HFF-Myc (cell line): ENCODE measurements at places on chromosomes 6 and 20.

DNA sequence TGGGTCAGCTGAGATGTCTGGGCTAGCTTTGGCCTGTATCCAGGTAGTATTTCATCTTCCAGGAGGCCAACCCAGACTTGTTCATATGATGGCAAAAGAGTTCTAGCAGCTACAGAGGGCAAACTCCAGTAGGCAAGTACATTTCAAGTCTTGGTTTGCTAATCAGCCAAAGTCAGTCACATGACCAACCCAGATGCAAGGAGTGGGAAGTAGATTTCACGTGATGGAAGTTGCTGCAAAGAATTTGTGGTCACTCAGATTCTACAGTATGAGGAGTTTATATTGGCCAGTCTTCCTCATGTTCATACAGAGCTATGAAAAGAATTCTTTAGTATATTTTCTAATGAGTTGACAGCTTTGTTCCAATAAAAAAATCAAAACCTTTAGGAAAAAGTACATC lies 101.8 kb downstream of the PHACTR1 start:
- DNase-seq: no peak

- DNase-seq: no peak
Measured at GRCh38 chr6:160259598-160259997, 977 bp upstream of the SLC22A2 start.

GRCh38 chr6:52176550-52176949 lies 9.6 kb upstream of the IL17A start:
- no peak for DNase-seq

GRCh38 chr6:79431537-79431933 lies 105.7 kb downstream of the LCA5 start:
- DNase-seq: no peak

GRCh38 chr6:165662041-165662748 lies 846 bp downstream of the PDE10A start:
- DNase-seq: no peak

DNA sequence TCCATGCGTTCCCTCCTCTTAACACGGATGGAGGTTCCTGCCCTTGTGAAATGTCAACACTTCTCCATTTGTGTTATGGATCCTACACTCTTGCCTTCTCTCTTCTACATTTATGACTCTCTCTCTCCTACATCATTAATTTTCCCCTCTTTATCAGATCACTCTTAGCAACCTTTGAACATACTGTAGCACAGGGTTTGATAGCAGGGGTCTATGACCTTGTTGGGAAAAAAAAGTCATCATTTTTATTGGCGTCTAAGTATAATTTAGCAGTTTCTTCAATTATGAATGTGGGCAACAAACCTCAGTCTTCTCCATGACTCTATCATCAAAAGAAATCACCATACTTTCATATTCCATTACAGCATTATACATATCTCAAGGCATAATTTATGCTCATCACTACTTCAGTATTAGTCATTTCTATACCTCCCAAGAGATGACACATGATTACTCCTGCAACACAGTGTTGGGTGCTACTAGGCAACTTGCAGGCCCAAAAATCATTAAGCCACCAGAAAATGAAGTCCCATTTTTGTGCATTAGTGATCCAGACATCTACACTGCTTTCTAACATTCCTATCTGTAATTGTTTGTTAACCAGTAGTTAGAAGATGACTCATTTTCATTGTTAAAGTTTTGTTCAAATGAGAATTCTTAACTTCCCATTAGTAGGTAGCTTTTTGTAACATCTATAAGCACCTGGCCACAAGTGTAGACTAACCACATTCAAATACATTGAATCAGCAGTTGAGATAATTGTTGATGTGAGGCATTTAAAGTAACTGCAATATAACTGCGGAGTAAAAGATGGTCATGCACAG lies 9.5 kb downstream of the CYP39A1 start:
- no peak for DNase-seq

DNA sequence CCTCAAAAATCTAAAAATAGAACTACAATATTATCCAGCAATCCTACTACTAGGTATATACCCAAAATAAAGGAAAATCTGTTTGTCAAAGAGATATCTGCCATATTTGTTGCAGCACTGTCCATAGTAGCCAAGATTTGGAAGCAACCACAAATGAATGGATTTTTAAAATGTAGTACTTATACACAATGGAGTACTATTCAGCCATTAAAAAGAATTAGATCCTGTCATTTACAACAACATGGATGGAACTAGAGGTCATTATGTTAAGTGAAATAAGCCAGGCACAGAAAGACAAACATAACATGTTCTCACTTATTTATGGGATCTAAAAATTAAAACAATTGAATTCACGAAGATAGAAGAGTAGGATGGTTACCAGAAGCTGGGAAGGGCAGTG lies 135.7 kb upstream of the CCDC28A start:
- DNase-seq: no peak

- DNase-seq: no peak
Measured at GRCh38 chr6:102356170-102356569, 962.7 kb downstream of the GRIK2 start.

GRCh38 chr6:73024598-73024997 lies 200.7 kb downstream of the KHDC1L start:
- no peak for DNase-seq

DNA sequence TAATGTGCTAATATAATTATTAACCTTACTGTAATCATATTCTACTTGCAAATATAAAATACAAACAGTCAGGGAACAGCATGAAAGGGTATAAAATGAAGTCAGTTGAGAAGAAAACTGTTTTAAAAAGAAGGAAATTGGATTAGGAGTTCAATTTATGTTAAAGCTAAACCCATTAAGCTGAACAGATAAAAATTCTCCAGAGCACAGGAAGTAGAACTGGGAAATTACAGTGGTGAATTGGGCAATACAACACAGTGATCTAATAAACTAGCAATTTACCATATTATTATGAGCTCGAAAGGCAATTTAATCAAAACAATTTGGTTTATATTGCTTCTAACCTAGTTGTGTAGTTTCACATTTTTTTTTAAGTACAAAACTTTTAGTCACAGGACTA lies 407.4 kb upstream of the RGS17 start:
- no peak for DNase-seq

DNA sequence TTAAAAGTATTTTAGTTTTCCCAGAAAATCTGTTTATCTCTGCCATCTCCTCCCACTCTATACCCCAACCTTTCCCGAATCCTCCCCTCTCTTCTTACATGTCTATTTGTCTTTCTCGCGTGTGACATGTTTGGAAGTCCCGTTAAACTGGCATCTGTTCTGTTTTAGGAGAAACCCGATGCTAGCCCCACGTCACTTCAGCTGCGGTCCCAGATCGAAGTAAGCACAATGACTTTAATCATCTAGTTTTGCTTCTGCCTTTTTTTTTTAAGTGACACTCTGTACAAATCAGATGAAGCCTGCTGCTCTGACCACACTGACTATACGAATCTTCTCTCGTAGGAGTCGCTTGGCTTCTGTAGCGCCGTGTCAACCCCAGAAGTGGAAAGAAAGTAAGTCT lies 97.4 kb downstream of the SASH1 start:
- no peak for DNase-seq

GRCh38 chr6:83891586-83891985 lies 32.1 kb downstream of the CYB5R4 start:
- no peak for DNase-seq

- no peak for DNase-seq
Measured at GRCh38 chr6:167811040-167811439, 15.7 kb upstream of the AFDN start.

DNA sequence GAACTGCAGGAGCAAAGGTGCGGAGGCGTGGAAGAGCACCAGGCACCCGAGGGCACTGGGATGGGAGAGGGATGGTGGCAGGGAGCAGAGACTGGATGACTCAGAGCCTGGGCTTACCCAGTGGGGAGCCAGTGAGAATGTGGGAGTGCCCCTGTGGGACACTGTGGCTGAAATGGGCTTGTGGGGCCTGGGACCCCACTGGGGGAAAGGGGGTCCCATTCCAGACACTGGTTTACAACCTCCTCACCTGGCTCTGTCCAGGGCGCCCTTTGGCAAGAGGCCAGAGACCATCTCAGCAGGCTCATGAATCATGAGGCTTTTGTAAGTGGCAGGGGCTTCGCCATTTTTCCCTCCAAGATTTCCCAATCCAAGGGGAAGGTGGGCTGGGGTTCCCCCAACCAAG lies 124.0 kb upstream of the MAFB start:
- no peak for DNase-seq

DNA sequence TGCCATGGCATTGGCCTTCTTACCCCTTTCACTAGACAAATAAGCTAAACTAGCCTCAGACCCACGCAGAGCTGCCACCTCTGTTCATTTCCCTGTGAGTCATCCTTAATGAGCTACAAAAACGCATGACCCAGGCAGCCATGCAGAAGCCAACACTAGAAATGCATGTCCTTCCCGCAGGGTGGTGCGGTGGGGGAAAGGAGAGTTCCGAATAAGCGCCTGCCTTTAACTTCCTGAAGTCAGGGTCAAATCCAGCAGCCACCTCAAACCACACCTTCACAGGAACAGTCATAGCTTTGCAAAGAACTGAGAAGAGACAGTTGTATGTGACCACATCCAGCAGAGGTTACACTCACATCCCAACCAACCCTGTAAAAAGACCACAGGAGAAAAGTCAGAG lies 40.4 kb downstream of the IRF4 start:
- no peak for DNase-seq

DNA sequence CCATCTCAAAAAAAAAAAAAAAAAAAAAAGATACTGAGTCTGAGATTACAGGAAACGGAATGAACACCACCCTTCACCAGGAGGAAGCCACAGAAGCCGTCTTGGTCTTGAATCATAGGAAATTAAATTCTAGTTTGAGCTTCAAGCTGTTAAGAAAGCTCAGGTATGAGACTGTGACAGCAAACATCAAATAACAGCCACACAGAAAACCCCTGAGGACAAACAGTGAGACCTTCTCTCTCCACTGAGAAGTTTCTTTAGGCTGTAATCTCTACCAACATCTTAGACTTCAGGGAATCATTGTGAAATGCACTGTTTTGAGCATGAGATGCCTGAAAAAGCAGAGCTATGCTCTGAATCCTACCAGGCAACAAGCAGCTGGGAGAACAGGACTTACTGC lies 30.8 kb downstream of the PDE10A start:
- DNase-seq: no peak

- no peak for DNase-seq
Measured at GRCh38 chr6:21193790-21194475, 399.6 kb upstream of the SOX4 start.

- DNase-seq: no peak
Measured at GRCh38 chr6:145904391-145904790, 59.8 kb downstream of the SHPRH start.

DNA sequence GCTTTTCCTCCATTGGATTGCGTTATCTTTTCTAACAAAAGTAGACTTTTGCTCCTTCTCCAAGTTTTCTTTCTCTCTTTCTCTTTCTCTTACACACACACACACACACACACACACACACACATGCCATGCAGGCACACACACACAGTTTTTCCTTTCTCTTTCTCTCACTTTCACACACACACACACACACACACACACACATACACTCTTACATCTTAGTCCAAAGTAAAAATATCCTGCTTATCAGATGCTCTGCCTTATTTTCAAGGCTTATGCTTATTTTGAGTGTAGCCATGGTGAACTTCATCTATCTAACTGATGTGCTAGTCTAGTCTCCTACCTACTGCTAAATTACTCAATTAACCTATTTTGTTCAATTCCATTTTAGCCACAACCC lies 34.4 kb upstream of the RAB23 start:
- no peak for DNase-seq

DNA sequence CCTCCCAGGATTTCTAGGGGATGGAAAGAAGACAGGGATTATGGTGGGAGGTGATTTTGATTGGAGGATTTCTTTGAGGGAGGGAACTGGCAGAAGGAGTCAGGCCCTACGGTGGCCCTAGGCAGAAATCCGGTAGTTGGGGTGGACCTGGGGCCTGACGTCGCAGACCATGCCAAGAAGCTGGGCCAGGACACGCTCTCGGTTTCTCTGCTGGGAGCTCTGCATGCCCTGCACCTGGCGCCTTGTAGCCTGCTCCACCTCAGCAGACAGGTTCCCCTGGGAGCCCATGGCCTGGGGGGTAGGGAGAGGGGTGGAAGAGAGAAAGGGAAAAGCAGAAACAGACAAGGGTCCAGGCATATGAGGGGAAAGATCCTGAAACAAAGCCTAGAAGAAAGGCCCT lies 1.1 kb downstream of the ATP6V1G2 start:
- no peak for DNase-seq

- no peak for DNase-seq
Measured at GRCh38 chr6:31822036-31822821, 5.3 kb upstream of the HSPA1B start.

- no peak for DNase-seq
Measured at GRCh38 chr20:50501972-50502745, 8.0 kb upstream of the PTPN1 start.

DNA sequence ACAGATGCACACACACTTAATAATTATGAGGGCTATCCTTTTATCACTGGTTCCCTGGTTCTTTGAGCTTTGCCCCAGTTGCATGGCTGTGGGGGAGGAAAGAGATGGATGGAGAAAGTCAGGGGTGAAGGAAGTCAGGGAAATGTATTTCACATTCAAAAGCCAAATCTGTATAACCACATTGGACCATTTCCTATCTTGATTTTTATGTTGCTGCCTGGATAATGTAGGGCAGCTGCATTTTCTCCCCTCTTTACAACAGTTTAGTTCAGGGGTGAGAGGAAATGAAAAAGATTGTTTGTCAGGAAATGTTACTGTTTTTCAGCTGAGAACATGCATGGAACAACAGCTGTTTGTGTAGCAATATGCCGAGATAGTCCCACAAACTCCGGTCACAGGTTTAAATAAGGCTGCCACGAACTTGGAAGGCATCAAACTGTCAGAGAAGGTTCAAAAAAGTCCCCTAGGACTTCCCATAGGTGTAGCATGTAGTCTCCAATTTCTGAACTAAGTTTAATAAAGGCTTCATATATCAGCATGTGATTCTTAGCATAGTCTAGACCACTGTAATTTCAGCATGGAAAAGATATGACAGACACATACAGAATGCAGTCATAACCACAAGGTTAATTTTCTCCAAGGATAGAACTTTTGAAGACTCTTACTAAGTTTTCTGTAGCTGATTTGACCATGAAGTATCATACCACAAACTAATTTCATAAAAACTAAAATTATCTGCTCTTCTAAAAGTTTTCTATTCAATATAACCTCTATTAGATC lies 82.1 kb upstream of the COL21A1 start:
- no peak for DNase-seq

GRCh38 chr20:30288346-30288745 lies 969.1 kb upstream of the DEFB115 start:
- DNase-seq: no peak
